ENCODE measurements at places on chromosomes 6 and 20.

DNA sequence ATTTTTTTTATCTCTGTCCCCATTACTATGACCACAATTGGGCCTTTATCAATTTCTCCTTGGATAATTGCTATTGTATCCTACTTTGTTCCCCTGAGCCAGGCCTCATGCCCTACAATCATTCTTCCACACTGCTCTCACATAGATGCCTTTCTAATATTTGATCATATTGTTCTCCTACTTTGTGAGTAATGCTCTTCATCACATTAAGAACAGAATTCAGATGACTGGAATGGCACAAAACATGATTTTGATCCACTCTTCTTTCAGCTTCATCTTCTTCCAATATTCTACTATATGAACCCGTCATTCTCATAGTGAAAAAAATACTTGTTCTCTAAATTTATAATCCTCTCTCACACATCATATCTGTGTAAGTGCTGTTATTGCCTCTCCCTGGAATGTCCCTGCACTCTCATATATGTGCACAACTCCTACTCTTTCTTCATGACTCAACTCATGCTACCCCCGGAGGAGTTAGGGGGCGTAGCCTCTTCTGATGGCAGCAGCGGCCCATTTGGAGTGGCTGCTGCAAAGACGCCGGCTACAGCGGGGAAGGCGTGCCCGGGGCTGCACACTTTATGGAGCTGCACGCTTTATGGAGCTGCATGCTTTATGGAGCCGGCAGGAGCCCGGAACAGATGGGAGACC is 25.3 kb upstream of the HACE1 start:
- DNase-seq, result no peak

DNA sequence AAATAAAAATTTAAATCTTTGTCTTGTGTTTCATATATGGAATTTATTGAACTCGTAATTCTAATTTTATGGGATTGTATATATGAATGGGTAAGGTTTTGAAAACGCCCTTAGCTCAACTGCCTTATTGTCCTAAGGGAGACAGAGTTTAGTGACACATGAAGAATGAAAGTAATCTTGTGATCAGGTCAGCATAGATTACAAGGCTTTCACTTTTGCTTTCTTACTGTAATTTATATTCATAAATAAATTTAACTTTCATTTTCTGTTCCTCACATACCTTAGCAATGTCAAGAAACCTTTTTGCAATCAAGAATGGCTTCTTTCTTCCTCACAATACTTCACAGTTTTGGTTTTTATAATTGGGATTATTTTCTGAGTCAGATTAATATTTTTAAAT is 14.4 kb downstream of the KPNA5 start:
- no peak for DNase-seq

DNA sequence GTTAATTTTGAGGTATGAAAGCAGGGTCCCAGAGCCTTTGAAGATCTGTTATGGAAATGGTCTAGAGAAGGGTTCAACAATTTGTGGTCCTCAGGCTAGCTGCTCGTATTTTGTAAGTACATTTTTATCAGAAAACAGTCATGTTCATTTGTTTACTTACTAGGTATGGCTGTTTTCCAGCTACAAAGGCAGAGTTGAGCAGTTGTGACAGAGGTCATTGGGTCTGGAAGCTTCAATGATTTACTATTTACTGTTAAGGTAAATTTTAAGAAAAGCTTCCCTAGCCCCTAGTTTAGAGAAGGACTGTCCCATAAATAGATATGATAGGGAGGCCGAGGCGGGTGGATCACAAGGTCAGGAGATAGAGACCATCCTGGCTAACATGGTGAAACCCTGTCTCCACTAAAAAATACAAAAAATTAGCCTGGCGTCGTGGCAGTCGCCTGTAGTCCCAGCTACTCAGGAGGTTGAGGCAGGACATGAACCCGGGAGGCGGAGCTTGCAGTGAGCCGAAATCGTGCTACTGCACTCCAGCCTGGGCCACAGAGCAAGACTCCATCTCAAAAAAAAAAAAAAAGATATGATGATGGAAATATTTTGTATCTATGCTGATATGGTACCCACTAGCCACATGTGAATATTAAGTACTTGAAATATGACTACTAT is 538.4 kb upstream of the CITED2 start:
- no peak for DNase-seq

DNA sequence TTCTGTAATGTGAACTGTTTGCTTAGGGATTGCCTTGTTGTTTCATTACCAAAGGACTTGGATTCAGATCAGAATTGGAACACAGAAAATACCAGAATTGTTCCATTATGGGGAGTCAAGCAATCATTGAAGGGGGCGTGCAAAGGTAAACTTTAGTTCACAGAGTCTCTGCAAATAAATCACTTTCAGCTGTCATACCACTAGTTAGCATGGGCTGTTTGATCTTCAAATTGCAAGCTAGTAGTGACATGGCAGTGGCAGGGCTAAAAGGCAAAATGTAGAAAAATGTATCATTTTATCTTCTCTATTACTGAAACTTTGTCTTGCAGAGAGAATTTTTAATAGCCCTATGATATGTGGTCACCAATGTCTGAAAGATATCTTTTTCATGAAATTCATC is 483.2 kb upstream of the NRSN1 start:
- no peak for DNase-seq

DNA sequence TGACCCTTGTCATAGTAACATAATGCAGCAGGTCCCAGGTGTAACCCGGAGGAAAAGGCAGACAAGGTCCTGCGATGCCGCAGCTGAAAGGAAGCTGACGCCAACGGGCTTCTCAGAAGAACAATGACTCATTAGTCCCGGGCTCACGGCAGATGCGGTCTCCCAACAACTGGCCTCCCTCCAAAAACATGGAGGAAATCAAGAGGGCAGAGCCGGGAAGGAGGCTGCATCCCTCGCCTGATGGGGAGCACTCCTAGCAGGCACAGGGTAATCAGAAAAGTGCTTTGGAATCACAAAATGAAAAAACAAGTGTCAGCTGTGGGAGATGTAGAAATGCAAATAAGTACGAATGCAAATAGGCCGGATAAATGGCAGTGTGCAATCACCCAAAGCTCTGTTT is 165.2 kb upstream of the AGPAT4 start:
- peak; percentile 14 for DNase-seq

- DNase-seq, result no peak
Observed at GRCh38 chr20:23159947-23160318, 73.8 kb upstream of the CD93 start.

- no peak for DNase-seq
Observed at GRCh38 chr6:157433678-157434081, 52.7 kb downstream of the ZDHHC14 start.

DNA sequence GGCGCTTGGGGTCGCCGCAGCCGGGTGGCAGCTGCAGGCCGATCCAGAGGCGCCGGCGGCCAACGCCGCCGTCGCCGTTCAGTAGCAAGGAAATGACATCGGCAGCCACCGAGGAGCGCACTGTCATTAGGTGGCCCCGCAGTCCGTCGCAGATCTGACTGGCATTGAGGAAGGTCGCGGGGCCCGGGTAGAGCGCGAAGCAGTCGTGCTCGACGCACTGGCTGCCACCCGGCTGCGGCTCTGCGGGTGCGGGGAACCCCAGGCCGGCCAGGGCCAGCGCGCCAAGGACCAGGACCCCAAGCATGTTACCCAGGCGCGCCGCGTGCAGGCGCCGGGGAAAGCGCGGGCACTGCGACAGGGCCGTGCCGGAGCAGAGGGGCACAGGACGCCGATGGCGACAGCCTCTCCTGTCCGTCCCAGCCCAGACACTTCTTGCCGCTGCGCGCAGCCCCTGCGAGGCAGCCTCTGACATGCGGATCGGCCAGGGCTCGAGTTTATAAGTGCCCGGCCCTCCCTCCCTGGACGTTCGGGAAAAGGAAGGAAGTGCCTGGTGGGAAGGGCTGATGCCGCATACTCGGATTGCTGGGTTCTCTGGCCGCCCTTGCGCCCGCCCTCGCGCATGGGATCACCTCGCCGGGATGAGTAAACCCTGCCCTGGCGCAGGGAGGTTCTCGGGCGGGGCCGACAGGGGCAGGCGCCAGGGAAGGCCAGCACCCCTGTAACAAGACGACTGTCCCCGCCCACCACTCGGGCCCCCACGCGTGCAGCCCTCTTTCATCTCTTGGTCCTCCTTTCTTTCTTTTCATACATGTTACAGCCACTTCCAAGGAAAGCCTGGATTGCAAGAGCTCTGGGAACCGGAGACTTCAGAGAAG is at the start of gene THBD:
Gene THBD, minus strand, starts transcription at position 472 of the 875 bp plus-strand sequence. Its CDS starts 168 bp downstream, at position 304.
- DNase-seq, result peak; percentile 61

GRCh38 chr6:100320686-100321085 is 144.0 kb downstream of the SIM1 start:
- DNase-seq, result no peak

- no peak for DNase-seq
Observed at GRCh38 chr6:22821664-22822320, 252.4 kb downstream of the HDGFL1 start.

GRCh38 chr20:63033794-63034709 is 27.3 kb upstream of the BHLHE23 start:
- no peak for DNase-seq

- DNase-seq, result no peak
Observed at GRCh38 chr20:49894073-49894470, 21.3 kb downstream of the SPATA2 start.

GRCh38 chr6:35668744-35669450 is 19.8 kb downstream of the FKBP5 start:
- no peak for DNase-seq

DNA sequence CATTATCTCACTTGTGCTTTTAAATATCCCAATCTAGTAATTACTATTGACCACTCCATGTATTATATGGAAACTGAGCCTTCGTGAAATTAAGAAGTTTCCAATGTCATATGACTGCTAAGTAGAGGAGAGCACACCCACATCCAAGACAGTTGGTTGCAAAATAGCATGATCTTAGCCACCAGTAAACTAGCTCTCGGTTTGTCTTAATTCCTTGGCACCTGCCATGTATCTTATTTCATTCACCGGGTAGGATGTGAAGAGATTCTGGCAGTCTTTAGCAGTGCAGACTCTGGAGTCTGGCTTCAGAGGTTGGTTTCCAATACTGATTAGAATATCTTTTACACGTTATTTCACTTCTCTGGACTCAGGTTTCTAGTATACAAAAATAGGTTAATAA is 270.3 kb downstream of the LAMA2 start:
- DNase-seq, result no peak

DNA sequence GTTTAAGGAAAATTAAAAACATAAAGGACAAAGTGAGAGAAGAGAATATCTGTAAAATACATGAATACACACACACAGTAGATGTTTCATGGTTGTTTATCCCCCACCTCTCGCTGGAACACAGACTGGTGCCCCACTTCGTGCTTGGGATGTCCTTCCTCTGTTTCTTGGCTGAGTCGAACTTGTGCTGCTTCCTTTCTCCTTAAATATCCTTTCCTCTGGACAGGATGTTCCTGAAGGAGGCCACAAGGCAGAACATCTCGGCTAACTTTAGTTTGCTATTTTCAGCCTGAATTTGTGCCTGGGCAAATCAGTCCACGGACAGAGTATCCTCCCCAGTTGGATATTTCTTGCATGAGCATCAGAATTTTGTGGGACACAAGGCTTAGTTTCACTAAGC is 54.7 kb upstream of the ZMYND8 start:
- no peak for DNase-seq

- no peak for DNase-seq
Observed at GRCh38 chr20:34011275-34011674, 17.6 kb downstream of the RALY start.

GRCh38 chr6:2876210-2877056 is 26.7 kb downstream of the SERPINB9 start:
- peak; percentile 74 for DNase-seq

DNA sequence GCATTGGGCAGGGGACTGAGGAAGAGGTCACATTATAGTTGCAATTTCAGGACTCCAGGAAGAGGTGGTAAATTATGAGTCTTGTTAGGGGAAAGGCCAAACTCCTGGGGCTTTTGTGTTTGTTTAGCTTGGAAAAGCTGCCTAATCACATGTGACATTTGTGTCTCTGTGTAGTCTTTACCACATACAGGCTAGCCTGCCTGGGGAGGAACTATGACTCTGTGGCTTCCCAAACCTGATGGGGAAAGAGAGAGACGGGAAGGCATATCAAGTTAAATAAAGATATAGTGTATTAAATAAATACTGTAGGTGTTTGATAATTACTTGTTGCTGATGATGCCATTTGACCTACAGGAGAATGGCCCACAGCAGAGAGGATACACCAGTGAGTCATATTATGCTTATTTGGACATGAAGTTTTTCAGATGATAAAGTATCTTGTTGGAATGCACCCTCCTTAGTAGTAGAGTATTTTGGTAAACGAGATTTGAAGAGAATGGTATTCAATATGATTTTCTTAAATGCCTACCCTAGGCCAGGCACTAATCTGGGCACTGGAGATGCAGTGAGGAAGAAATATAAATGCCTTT is 4.0 kb downstream of the BLTP3A start:
- no peak for DNase-seq

- no peak for DNase-seq
Observed at GRCh38 chr6:75870389-75870788, 121.3 kb downstream of the MYO6 start.

- DNase-seq, result no peak
Observed at GRCh38 chr6:118298476-118299427, 249.3 kb upstream of the PLN start.

DNA sequence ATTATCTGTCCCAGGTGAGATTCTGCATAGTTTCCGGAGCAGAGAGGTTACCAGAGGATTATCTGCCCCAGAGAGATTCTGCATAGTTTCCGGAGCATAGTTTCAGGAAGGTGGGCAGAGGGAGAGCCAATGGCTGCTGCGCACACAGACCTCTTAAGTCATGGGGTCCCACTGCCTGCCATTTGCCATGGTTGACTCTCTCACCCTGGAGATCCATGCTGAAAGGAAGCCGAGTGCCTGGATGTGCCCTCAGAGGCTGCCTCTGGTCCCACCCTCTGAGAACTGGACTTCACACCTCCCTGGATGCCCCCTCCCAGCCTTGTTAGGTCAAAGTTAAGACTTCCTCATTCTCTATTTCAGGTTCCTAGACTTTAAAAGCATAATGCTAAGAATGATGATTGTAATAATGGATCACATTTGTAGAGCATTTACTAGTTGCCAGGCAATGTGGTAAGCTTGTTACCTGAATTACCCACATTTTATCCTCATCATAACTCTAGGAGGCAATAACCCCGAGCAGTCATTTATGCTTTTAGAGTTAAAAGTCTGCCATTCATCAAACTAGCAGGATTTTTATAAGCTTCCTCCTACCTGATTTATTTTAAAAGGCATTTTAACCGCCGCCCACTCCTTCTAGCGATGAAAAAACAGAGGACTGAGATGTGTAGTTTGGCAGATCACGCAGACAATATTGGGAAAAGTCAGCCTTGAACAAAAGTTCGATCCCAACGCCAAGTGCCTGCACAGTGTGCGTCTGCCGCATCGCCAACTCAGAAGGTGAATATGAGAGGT is 11.9 kb downstream of the SERPINB9 start:
- DNase-seq, result no peak

GRCh38 chr20:13464702-13465101 is 174.0 kb downstream of the TASP1 start:
- no peak for DNase-seq

DNA sequence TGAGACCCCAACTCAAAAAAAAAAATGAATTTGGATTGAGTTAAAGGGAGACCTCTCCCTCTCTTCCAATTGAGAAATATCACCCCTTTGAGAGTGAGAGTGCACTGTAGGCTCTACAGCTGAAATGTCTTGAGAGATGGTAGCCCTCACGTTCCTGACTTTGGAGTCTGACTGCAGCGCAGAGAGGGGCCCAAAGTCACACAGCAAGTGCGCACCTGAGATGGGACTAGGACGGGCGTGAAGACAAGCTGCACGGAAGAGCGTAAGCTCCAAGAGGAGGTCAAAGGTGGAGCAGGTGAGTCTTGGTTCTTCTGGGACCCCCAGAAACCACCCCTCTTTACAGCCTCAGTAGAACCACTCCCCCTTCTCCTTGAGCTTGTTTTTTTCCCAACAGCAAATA is 643 bp downstream of the SLA2 start:
- DNase-seq, result no peak

Measured in ELF-1 (cell line).